ENCODE measurements at places on chromosomes 13 and 19.

- no peak for DNase-seq
Measured at GRCh38 chr19:46775642-46776258, 12.6 kb downstream of the SLC1A5 start.

DNA sequence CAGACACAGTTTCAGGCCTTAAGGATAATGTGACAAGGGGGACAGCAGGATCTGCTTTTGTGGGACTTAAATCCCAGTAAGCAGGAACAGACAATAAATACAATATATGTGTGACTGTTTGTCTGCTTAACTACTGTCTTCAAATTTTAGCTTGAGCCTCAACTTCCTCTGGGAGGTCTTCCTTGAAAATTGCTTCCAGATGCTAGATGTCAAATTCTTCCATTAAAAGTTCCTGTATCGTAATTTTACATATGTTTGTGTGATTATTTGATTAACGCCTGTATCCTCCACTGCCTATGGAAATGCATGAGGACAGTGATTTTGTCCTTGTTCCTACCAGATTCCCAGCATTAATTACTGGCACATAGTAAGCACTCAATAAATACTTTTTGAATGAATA is 385.5 kb downstream of the NDFIP2 start:
- DNase-seq, result no peak

GRCh38 chr19:18053576-18054219 is 33.0 kb downstream of the IL12RB1 start:
- no peak for DNase-seq

DNA sequence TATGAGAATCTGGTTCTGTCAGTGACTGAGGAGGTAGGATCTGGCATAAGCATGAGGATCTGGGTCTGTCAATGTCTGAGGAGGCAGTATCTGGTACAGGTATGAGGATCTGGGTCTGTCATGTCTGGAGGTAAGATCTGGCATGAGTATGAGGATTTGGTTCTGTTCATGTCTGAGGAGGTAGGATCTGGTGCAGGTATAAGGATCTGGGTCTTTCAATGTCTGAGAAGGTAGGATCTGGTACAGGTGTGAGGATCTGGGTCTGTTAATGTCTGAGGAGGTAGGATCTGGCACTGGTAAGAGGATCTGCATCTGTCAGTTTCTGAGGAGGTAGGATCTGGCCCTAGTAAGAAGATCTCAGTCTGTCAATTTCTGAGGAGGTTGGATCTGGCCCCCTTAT is 12.4 kb upstream of the PDCD2L start:
- no peak for DNase-seq

- no peak for DNase-seq
Measured at GRCh38 chr19:4754248-4754647, 30.6 kb upstream of the DPP9 start.

- DNase-seq, result no peak
Measured at GRCh38 chr19:35528218-35529038, at the start of gene SBSN. Gene SBSN, minus strand, starts transcription at chr19:35528311. Its CDS starts 30 bp downstream, at chr19:35528281.

DNA sequence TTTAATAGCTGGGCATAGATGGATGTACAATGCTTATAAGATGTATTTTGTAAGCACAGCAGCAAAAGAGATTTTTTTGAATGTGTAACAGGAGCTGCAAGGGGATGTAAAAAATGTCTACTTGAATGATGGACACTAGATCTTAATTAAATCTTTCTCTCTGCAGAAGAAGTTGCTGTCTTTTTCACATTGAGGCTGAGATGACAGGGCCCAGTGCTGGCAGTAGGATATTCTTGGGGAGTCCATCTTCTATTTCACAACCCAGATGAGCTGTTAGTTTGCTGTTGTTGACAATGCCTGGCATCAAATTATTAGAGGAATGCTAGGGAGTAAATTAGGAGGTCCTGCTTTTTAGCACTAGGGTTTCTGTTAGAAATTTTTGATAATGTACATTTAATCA is 698.7 kb downstream of the SLITRK5 start:
- no peak for DNase-seq

DNA sequence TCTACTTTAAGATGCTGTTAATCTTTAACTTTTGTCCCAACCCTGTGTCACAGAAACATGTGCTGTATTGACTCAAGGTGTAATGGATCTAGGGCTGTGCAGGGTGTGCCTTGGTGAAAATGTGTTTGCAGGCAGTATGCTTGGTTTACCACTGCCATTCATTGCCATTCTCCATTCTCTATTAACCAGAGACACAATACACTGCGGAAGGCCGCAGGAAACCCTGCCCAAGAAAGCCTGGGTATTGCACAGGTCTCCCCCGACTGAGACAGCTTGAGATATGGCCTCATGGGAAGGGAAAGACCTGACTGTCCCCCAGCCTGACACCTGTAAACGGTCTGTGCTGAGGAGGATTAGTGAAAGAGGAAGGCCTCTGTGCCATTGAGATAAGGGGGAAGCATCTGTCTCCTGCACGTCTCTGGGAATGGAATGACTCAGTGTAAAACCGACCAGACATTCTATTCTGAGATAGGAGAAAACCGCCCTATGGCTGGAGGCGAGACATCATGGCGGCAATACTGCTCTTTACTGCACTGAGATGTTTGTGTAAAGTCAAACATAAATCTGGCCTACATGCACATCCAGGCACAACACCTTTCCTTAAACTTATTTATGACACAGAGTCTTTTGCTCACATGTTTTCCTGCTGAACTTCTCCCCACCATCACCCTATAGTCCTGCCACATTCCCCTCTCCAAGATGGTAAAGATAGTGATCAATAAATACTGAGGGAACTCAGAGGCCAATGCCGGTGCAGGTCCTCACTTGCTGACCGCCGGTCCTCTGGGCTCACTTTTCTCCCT is 13.1 kb upstream of the ZNF888 start:
- no peak for DNase-seq

Measured in cardiac septum (tissue), 1 donor.